ENCODE measurements at places on chromosomes 7 and 10. TPM values are rescaled to one million over a fixed set of nuclear protein-coding genes. Genes with fewer than 3 reads are reported as not detected.

Gene NKX2-3
- total RNA-seq, result not detected

Gene SMO
- total RNA-seq, result 104 TPM

Gene GJD4
- 0.24 TPM for total RNA-seq

Gene CTAGE15
- 2.4 TPM for total RNA-seq

Gene FGL2
- not detected for total RNA-seq

Gene GRID2IP
- 2.5 TPM for total RNA-seq

Gene EVX1
- not detected for total RNA-seq

Gene H2BK1
- total RNA-seq, result not detected

Gene PIP
- total RNA-seq, result not detected

Gene GDF2
- not detected for total RNA-seq

Gene CPEB3
- 2.3 TPM for total RNA-seq

Gene MYOZ1
- total RNA-seq, result 0.31 TPM

Gene LYZL2
- total RNA-seq, result not detected
